ENCODE measurements at places on chromosomes 7 and 10.

- DNase-seq = no peak
Observed at GRCh38 chr7:18974803-18975202, 142.6 kb downstream of the TWIST1 start.

- no peak for DNase-seq
Observed at GRCh38 chr10:69426376-69426727, 9.6 kb upstream of the TACR2 start.

GRCh38 chr10:88271761-88272543, 311.2 kb downstream of the RNLS start:
- no peak for DNase-seq

GRCh38 chr7:156768698-156769472, 124.1 kb downstream of the LMBR1 start:
- no peak for DNase-seq

- no peak for DNase-seq
Observed at GRCh38 chr10:98458809-98459784, 12.4 kb upstream of the HPS1 start.

DNA sequence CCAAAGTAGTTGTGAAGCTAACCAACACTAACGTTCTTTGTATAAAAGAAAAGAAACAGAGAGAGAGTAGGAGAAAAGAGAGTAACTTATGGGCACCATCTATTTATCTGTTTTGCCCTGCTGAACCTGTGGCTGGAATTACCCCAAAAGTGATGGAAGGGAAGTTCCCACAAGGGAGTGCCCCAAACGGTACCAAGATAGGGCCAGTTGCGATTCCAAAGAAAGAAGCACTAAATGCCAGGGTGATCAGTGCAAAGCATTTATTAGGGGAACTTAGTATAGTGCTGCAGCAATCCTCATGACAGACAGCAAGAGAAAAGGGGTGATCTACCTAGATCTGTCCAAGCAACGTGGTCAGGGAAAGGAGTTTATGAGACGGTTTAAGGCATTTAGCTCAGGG, 190.2 kb downstream of the SORCS3 start:
- DNase-seq = no peak

GRCh38 chr7:137343281-137343841, at the start of gene PTN:
PTN (minus strand) TSS chr7:137343733; CDS start chr7:137254973, 88,760 bp downstream.
- DNase-seq = no peak

GRCh38 chr10:61960396-61961120, 59.1 kb downstream of the ARID5B start:
- DNase-seq = peak; percentile 50

- DNase-seq = no peak
Observed at GRCh38 chr7:34747867-34748727, 90.1 kb downstream of the NPSR1 start.

GRCh38 chr7:8343556-8343955, 81.6 kb upstream of the ICA1 start:
- no peak for DNase-seq

DNA sequence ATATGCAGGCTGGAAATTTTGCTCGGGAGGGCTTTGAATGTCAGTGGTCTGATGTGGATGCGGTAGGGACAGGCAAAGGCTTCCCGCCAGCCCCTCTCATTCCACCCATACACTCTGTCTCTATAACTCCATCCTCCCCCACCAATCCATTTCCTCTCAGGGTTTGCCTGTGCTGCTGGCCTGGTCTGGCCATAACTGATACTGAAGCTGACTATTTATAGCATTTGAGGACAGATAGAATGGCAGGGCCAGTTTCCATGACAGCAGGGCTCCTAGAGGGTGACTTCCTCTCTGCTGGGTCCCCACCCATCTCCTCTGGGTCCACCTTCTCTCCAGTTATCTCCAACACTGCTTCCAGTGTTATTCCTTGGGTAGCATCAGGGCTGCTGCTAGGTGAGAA, 6.6 kb upstream of the PDLIM1 start:
- no peak for DNase-seq

DNA sequence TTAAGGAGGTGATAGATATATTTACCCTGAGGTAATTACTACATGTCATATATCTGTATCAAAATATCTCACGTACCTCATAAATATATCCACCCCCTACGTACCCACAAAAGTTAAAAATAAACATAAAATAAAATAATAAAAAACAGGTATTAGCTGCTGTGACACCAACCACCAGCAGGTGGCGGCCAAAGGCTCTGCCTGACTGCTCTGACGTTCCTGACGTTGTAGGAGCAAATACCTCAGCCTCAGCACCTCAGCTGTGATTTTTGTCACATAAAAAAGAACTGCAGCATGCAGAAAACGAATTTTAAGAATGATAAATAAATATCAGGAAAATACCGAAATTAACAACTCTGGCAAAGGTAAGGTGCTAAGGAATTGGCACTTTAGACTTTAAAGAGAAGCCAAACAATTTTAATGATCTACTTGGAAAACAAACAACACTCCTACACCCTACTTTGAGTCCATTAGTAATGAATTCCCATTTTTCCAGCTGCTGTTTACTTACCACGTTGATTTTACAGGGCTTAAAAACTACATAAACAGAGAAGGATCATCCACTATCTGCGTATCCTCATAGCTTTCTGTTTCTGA, 125.4 kb upstream of the TARP start:
- DNase-seq = peak; percentile 69

DNA sequence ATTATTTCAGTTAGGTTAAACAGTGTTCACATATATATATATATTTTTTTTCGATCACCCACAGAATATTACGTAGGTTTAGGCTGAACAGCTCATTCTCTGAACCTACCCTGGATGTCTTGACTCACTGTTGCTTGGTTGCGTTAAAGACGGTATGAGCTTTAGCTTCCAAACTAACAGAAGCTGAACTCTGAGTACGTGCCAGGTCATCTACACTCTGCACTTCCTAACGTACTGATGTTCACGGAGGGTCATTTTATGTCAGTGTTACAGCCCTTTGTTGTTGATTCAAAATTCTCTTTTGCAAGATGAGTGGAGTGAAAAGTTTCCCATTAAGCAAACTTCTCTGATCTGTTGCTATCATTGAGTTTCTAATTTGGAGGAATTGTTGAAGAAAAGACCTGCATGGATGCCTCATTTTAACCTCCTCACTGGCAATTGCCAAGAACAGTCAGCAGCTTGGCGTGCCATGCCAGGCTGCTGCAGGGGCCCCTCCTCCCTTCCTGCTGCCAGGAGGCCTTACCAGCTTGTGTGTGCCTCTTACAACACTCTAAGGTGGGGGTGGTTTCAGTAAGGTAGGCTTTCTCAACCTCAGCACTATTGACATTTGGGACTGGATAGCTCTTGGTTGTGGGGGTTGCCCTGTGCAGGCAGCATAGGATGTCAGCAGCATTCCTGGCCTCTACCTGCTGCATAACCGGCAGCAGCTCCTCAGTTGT, 44.3 kb downstream of the INSYN2A start:
- DNase-seq = no peak

DNA sequence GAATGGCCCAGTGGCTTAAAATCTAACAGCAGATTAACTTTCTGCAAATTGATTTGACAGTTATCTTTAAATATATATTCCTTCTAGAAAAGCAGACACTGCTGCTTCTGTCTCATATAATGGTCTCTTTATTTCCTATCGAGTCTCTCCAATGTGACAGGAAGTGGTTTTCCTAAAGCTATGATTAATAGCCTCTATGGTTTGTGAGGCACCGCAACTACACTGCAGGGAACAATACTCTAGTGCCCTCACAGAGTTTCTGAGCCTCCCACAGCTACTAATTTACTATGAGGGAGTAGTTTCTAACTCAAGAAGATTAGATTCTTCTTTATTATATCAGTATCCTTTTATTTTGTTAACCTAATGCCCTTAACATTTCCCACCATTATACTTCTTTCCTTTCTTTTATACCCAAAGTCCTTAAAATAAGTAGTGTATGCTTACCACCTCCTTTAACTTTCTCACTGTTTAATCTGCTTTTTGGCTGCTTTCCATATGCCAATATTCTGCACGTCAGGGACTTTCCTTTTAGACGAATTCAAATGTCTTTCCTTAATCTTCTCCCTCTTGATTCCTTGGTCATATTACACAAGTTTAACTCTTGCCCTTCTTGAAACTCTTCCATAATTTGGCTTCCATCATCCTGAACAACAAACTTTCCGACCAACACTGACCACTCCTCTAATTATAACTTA, 23.8 kb upstream of the AHR start:
- DNase-seq = no peak

DNA sequence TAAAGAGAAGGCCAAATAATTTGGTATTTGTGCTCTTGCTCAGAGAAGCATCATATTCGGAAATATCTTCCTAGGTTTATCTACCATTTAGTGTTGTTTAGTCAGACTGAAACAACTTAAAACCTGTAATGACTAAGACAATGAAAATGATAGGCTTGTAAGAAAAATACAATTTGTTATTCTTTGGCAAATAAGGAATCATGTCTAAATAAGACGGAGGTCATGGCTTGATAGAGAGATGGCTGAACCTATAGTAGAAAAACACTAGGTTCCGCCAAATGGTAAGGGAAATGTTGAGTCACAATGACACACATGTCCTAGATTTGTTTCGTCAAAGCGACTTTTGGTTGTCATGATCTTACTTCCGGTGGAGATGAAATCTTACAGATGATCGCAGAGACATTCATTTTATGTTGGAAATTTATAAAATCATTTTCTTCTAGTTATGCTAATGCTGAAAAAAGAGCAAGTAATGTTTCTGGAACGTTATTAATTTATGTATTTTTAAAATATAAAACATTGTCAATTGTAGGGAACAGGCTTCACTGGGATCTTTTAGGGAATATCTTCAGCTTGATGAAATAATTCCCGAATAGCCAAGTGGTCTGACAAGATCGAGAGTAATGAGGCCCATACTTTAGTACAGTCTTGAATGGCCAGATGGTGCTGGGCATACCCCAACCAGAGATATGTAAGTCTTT, 1.0 kb downstream of the SRGN start:
- peak; percentile 35 for DNase-seq

DNA sequence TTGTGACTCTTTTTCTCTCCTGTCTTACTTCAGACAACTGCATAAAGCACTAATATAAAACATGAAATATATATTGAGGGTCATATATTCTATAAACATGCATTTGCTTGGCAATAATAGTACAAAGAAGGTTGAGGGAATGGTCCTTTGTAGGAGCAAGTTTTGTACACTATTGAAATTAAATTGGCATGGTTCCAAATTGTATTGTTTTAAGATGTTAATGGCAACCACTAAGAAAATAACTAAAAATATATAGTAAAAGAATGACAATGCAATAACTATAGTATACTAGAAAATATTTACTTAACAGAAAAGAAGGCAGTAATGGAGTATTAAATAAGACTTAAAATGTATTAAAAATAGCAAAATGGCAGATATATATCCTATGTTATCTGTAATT, 33.7 kb upstream of the KAT6B start:
- no peak for DNase-seq

DNA sequence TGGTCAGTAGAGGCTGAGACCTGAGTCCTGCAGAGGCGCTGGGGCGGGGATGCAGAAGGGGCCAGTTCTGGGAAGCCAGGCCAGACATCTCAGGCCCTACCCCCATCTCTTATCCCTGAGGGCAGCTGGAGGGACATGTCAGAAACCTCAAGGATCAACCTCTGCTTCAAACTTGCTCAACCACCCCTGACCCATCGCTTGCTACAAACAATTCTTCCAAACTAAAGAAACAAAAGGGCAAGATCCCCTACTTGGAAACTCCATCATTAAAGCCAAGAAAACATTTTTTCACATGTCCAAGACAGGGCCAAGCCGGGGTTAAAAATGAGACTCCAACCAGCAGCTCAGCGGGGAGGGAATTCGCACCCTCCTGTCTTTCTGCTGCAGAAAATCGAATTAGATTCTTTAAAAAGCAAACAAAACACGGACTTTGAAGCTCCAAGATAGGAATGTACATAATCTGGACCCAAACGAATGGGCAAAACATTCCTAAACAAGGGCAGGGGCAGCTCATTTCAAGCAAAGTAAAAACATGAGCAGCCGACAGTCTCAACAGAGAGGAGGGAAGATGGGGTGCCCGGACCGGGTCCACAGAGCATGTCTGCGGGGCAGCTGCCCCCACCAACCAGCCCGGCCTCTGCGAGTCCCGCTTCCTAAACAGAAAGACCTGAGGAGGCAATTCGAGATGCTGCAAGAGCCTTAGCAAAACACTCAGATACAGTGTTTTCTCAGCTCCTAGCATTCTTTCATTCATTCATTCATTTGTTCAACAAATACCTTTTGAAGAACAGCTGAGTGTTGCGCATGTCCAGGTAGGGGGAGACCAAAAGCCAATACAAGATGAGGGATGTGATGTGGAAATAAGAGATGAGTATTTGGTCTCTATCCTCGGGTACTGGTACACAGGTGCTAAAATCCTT, 44.8 kb downstream of the CHST15 start:
- DNase-seq = no peak

DNA sequence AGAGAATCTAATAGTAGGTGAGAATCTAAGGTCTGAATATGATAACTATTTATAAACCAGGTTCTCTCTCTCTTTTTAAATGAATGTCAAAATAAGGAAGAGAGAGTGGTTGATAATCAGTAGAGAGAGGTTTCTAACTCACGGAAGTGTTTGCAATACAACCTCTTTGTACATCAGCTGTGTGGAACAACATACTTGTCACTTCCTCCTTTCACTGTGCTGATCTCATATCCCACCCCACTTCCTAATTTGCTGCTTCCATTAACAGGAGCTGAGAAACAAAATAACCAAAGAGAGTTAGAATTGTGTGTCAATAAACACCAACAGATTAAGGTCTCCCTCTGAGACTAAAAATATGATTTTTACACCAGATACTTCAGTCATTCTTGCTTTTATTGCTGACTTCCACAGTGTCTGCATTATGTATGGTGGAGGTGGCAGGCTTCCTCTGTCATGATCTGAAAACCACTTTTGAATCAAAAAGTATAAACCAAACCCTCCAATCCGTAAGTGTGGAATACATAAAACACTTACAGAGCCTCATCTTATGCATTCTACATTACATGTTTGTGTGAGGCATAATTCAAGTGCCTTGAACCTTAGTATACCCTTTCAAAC, 25.0 kb downstream of the CACUL1 start:
- peak; percentile 75 for DNase-seq

- no peak for DNase-seq
Observed at GRCh38 chr10:16681521-16681920, 135.7 kb downstream of the RSU1 start.

DNA sequence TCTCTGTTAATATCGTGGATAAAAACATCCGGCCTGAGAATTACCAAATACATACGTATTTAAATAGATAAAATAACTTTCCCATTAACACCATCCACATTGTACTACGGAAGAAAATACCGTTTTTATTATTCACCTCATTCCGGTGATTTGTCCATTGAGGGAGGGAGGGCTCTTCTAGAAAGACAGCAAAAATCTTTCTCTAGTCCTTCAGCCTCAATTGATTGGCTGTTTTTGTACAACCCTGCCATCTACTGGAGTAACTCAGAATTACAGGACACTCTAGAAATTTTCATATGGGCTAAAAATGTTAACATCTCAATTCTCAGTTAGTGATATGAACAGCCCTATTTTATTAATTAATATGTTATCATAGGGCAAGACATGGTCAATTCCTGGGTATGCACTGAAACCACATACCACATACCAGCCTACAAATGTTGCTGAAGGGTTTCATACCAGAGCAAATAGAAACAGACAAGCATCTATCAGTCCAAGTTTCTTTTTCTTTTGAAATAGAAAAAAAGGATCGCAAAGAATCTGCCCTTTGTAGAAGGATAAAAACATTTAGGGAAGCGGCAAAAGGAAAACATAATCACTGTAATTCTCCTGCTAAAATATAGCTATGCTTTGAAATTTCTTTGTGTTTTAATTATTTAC, 55.8 kb upstream of the CDCA7L start:
- DNase-seq = peak; percentile 88

- DNase-seq = peak; percentile 59
Observed at GRCh38 chr10:108204528-108205305, 1040.2 kb upstream of the SORCS1 start.
